ENCODE measurements at places on chromosomes 5 and 9.

- DNase-seq, result no peak
Observed at GRCh38 chr5:111855356-111855755, 98.4 kb upstream of the NREP start.

DNA sequence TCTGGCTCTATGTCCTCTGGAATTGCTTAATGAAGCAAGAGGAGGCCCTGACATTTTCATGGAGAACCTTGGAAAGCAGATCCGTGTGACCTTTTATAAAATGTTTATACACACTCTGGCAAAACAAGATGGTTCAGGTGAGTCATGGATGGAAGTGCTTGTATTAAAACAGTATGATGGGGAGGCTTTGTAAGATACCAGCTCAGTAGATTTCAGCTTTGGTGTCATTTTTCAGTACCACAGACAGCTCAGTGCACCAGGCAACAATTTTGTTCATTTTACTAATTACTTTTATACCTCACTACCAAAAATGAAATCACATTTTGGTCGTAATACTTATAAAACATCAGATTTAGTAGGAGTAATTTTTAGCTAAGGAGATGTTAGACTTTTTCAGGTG is 5.2 kb downstream of the KCNN2 start:
- DNase-seq, result no peak

GRCh38 chr9:120040896-120041295 is 539.1 kb downstream of the CDK5RAP2 start:
- no peak for DNase-seq

GRCh38 chr5:90983711-90984124 is 399.4 kb downstream of the ARRDC3 start:
- no peak for DNase-seq

DNA sequence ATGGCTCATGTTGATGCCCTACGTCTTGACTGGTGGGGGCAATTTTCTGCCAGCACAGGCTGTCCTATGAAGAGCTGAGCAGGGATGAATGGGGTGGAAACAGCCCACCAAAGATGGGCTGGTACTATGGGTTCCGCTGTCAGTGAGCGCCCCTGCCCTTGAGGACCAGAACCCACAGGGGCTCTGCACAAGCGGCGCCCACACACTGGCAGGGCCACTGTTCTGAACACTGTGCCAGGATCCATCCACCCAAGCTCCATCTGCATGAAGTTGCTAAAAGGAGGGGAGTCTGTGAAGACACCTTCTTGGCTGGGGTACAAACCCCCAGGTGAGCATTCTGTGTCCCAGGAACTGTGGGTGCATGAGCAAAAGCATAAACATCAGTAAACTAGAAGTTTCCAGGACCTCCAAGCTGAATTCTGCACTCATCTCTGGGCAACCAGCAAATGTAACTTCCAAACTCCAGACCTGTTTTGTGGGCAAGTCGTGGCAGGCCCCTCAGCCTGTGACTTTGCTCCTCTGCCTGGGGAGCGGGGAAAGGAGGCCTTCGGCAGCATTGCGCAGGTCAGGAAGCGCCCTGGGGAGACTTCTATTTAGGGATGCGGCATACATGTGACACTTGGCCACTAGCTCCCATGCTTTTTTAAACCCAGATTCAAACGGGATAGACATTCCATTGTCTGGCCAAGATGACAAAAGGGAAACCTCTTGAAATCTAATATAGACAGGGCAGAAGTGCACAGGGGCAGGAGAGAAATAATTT is 48.9 kb downstream of the PTPN3 start:
- DNase-seq, result no peak

DNA sequence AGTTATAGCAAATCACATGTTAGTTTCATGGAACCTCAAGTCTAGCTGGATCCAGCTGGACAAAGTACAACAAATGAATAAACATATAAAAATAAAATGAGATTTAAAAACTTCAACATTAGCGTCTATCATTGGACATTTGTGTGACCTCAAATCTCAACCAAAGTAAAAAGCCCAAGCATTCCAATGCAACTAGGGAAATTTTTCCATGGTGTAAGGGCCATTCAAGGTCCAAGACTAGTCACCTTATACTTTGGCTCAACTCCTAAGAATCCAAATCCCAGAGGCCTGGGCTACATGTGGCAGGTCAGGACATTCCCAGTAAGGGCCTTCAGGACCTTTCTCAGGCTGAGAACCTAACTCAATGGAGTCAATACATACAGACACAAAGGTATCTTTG is 137.4 kb upstream of the DMAC1 start:
- DNase-seq, result no peak

DNA sequence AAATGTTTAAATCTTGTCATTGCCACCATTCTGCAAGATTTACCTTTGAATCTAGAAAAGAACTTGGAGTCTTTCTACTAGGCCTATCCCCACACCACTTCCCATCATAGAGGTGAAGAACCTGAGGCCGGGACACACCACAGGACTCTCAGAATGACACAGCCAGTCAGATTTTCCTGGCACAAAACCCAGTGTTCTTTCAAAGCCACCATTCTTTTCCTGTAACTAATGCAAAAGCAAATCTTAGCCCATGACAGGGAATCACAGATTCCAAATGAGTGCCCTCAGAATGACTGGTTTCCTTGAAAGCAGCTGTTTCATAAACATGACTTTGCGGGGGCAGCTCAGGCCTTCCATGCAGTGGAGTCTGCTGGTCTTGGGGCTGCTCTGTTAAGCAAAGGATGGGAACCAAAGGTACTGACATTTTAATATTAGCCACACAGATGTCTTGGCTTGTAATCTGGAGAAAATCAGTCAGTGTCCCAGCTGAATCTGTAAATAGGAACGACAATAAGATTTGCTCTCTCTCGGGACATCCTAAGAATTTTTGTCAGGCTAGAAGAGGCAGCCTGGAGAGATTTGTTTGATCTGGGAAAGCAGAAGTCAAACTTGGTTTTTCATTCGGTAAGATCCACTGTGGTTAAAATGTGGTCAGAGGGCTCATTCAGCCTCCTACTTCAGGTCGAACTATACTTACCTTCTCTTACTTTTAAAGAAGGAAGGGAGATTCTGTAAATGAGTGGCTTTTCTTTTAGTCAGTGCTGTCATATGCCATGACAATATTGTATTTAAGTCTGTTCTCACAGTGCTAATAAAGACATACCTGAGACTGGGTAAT is 115.1 kb downstream of the PALM2AKAP2 start:
- DNase-seq, result peak; percentile 77

- DNase-seq, result no peak
Observed at GRCh38 chr5:97635553-97635952, 452.5 kb upstream of the RIOK2 start.

DNA sequence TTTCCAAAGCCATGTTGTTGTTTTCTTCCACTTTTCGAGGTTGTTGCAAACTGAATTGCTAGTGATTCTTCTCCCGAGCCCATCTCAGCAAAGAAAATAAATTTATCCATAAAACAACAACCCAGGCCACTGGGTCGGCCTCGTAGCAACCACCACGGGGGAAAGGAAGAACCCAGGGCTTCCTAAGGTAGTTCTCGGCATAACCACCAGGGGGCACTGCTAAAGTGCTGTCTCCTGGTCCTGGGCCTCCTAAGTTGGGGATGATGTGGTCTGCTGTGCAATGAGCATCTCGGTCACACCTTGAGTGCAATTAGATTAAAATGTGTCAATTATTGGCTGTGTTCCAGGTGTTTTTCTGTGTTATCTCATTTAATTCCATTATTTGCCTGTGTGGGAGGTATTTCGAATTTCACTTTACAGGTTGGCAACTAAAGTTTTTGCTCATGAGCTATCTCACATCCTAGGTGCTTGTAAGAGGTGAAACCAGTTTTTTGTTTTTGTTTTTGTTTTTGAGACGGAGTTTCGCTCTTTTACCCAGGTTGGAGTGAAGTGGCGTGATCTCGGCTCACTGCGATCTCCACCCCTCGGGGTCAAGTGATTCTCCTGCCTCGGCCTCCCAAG is 102.8 kb upstream of the DAP start:
- peak; percentile 67 for DNase-seq

DNA sequence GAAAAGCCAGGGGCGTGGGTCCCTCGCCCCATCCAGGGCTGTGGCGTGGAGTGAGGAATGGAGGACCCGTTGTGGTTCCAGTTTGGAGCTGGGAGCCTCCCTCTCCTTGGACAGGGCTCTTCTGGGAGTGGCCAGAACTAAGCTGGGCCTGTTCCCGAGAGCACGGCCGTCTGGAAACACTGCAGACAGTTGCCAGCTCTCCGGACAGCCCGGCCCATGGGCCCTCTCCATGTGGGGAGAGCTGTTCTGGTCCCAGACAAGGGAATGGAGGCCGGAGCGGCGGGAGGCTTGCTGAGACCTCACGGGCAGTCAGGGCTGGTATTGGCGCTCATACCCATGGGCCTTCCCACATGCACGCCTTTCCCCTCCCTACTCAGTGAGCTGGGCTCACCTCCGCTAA is 45.2 kb upstream of the FCN2 start:
- no peak for DNase-seq

DNA sequence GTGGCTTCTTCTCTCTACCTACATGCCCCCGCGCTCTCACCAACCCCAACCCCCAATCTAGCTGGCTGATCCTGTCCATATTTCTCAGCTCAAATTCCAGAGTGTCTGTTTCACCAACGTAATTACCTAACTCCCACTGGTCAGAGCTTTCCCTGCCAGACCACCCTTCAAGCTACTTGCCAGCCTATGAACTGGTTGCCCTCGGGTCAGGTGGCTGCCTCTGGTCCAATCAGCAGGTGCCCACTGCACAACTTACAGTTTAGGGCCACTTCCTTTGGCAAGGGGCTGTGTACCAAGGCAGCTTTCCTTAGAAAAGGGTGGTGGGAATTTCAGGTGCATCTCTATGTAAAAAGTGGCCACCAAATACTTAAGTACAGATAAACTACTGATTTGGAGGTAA is 92.2 kb upstream of the SLC30A5 start:
- DNase-seq, result no peak

DNA sequence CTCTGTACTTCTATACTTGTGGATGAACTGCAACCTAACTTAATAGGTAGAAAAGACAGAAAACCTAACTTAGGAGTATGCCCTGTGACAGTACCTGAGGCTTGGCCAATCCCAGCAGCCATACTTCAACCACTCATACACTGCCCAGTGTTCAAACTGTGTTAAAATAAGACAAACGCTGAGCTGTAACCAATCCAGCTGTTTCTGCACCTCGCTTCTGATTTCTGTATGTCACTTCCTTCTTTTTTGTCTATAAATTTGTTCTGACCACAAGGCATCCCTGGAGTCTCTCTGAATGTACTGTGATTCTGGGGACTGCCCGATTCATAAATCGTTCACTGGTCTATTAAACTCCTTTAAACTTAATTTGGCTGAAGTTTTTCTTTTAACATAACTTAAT is 41.4 kb downstream of the AUH start:
- no peak for DNase-seq

DNA sequence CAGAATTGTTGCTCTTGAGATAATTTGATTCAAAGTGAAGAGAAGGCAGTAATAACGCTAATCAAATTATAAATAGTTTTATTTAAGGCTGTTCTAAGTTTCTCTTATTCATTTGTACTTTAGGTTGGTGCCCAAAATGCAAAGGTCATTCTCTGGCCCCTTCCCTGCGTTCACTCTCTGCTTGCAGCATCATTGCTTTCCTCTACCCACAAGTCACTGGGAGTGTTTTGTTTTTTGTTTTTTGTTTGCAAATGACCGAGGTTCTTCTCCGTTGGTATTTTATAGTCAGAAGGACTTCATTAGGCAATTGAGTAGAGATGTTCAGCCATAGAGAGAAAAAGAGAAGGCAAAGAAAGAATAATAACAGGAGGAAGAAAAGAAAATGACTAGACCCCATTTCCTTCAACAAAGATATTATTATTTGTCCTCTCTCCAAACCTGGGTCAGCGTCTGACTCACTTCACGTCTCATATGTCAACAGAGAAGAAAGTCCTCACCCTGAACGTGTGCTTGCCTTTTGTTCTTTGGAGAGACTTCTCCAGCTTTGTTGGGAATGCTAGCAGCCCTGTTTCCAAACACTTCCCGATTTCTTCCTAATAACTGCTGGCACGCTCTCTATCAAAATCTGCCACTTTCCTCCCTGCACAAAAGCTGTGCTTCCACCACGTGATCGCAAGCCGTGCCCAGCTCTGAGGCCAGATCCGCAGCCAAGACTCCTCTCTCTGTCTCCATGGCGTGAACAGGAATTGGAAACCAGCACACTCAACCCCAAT is 119.8 kb downstream of the EBF1 start:
- DNase-seq, result no peak

DNA sequence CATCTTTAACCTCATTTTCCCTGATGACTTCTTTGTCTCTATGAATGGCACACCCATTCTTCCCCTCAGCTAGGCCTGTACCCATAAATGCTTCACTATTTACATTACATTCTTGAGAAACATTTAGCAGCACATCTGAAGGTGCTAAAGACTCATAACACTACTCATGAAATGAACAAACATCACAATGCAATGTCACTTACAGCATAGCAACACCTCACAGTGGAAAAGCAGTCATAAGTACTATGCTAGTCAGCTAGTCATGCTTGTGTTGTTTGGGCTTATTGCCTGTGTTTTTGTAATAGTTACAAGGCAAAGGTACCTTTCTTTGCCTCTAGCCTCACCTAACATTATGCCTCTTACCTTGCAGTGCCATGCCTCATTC is 228.9 kb downstream of the KIAA0825 start:
- no peak for DNase-seq

- DNase-seq, result no peak
Observed at GRCh38 chr9:95086564-95086955, 230.9 kb downstream of the FANCC start.

- DNase-seq, result no peak
Observed at GRCh38 chr5:124580925-124581737, 165.3 kb downstream of the ZNF608 start.

DNA sequence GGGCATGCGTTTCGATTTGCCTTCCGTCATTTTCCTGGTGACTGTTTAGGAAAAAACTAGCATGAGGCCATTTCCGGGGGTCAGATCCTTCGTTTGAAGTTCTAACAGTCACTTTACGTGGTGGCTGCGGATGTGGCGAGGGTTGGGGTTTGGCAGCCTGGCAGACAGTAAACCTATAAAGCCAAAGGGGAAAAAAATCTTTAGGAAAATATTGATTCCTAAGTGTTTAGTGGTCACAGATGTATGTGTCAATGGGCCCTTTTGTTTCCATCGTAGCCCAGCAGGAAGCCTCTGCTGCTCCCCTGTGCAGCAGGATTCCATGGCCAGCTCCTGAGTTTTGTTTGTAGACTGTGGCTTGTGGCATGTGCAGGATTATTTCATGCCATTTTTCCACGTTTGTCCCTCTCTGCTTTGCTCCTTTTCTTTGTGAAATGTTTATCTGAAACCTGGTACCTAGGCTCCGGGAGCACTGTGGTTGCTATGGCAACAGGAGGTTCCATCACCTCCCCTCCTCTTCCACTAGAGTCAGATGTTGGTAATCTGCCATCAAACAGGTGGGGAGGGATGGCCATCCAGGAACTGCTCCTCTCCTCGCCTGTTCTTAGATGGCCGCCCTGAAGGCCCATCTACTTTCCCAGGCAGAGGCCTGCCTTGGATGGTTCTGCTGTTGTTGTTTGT is 202.3 kb downstream of the AOPEP start:
- DNase-seq, result no peak

DNA sequence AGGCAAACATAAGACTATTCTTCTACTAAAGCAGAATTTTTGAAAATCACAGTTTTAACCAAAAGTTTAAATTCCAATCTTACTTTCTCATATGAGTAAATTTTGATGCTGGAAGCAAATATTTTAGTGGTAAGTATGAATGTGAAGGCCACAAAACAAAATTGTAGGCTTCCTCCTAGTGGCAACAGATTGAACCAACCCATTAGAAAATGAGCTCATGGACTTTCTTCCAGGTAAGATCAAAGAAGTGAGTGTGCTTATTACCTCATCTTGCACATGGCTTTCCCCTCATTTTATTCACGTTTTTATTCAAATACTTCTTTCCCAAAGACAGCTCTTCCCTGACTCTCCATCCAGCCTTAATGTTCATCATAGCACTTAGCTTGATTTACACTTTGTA is 16.5 kb upstream of the RLN2 start:
- no peak for DNase-seq
